Stimulated activated CD8-positive, alpha-beta memory T cell treated with anti-CD3 and anti-CD28 coated beads, Interleukin-2, amount 100 ng/mL, for 1 hour (primary cell): ENCODE measurements at places on chromosomes 6 and 20.

DNA sequence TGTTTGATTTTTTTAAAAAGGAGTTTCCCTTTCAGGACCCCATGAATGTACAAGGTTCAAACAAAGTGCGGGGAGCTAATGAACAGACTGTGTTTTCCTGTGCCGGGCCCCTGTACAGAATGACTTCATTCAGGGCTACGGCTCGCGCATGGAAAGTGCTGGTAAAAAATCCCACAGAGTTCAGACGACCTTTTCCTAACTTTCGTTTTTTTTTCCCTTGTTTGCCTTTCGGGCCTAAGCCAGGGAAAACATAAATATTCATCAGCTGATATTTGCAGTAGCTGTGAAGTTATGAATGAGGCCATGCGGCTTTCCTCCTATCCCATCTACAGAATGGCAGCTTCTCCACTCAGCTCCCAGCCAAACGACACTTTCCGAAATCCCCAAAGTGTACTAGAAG is 74.0 kb downstream of the HAO1 start:
- no peak for DNase-seq

DNA sequence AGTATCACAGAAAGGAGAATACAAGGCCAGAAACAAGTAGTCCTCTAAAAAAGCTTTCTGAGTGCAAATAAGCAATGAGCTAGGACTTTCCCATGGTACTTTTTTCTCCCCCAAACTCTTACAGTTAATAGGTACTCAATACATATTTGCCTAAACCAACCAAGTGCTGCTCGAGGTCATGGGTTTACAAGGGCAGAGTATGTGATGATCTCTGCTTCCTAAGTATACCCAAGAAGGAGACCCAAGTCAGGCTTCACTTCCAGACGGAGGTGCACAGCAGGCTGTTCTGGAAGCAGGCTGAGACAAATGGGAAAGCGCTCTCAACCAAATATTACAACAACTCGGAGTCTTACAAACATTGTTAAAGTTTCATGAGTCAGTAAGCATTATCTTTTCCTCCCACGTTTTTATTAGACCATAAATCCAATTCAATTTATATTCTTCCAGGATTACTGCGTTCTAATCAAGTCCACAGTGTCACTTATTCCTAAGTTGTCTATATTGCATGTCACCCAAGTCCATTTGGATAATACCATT is 8.1 kb downstream of the FYN start:
- DNase-seq = no peak

DNA sequence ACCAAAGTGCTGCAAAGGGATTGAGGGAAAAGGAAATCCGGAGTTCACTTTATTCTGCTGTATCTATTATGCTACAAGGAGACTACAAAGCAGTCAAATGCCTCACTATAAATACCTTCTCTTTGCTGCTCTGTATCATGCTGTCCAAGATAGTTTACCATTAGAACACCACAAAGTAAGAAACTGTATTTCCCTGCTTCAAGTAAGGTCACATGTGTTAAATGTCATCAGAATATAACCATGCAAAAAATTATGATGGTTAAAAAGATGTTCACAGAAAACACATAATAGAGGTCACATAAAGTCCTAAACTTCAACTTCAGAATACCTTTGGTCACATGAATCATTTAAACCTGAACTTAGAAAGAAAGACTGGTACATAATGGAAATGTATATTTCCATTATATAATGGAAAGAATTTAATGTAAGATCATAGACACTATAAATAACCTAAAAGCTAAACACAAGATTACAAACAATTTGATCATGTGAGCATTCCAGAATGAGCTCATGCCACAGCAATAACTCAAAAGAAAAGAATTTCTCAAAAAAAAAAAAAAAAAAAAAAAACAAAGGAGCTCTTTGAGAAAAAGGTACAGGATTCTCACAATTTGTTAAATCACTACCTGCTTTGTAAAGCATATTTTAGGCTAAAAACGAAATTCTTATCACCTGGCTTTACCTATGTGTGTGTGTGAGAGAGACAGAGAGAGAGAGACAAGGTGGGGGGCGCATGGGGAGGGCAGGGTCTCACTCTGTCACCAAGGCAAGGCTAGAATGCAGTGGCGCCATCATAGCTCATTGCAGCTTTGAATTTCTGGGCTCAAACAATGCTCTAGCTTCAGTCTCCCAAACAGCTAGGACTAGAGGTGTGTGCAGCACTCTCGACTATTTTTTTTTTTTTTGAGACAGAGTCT is 58.7 kb downstream of the KIF13A start:
- DNase-seq = no peak

DNA sequence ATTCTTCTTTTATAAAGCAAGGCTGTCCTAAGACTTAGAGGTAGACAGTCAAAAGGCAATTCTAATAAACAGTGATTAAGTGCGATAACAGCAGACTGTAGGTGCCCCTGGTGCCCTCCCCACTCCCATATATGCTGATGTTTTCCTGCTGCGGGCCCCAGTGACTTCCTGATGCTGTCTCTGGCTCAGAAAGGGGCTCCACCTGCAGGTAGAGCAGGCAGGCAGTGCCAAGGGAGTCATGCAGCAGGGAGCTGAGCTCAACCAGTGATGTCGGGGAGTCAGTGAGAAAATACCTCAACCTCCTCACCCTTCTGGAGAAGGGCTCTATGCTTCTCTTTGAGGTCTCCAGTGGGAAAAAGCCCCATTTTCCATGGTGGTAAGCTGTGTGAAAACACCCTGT is 126.7 kb upstream of the SSTR4 start:
- no peak for DNase-seq

DNA sequence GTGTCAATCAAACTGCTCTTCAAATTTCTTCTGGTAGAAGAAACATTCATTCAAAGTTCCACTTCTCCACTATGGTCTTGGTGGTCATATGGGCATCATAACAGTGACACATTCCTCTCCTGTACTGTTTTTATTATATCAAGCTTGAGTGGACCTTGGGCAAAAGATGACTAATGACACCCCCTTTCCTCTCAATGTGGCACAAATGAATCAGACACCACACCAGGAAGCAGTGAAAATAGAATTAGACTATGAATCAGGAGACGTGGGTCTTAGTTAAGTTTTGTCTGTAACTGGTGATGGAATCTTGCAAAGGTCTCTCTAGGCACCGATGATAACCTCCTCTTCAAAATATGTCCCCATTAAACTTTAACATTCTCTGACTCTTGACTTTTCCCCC is 9.0 kb upstream of the NRSN1 start:
- no peak for DNase-seq

GRCh38 chr6:71168233-71168765 is 120.3 kb upstream of the OGFRL1 start:
- DNase-seq = no peak

- DNase-seq = no peak
Measured at GRCh38 chr6:55456016-55456415, 123.0 kb downstream of the HMGCLL1 start.

- no peak for DNase-seq
Measured at GRCh38 chr20:23640018-23640601, 2.4 kb upstream of the CST3 start.

GRCh38 chr20:32780749-32781655 is 18.8 kb downstream of the DNMT3B start:
- no peak for DNase-seq

DNA sequence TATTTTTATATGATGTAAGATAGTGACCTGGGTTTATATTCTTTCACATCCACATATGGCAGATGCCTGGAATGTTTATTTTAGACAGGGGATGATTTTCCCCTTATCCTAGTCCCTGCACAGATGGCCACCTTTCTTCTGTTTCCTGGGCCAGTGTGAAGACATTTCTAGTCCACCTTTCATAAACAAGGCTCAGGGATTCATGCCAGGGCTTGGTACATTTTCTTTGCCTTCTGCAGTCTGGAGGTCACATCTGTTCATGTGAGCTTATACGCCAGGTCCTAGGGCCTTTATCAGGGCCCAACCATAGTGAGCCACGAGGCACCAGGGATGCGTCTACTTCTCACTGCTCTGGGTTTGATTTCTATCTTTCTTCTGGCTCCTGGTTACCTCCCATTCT is 38.0 kb upstream of the ERVFRD-1 start:
- no peak for DNase-seq

GRCh38 chr6:43837507-43837906 is 67.5 kb downstream of the VEGFA start:
- DNase-seq = no peak

GRCh38 chr20:1144401-1145172 is 26.2 kb downstream of the PSMF1 start:
- DNase-seq = no peak

DNA sequence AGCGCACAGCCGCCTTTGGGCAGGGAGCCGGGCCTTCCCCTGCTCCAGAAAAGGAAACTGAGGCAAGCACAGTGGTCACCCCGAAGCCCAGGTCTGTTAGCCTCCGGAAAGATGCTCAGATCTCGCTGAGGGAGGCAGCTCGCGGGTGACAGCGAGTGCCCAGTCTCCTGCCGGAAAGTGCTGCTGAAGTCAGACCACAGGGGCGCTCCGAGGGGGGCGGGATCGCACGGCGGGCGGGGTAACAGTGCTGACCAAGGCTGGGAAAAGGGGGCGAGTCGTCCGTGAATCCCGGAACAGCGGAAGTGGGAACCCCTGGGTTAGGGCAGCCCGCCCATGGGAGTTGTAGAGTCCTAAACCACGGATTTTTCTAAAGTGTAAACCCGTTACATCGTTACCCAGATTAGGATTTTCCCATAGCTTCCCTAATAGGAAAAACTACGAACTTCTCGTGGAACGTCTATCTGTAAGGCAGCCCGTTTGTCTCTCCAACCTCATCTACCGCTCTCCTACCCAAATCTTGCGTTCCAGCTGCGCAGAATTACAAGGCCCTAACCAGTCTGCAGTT is 504 bp downstream of the VPS16 start:
- no peak for DNase-seq

DNA sequence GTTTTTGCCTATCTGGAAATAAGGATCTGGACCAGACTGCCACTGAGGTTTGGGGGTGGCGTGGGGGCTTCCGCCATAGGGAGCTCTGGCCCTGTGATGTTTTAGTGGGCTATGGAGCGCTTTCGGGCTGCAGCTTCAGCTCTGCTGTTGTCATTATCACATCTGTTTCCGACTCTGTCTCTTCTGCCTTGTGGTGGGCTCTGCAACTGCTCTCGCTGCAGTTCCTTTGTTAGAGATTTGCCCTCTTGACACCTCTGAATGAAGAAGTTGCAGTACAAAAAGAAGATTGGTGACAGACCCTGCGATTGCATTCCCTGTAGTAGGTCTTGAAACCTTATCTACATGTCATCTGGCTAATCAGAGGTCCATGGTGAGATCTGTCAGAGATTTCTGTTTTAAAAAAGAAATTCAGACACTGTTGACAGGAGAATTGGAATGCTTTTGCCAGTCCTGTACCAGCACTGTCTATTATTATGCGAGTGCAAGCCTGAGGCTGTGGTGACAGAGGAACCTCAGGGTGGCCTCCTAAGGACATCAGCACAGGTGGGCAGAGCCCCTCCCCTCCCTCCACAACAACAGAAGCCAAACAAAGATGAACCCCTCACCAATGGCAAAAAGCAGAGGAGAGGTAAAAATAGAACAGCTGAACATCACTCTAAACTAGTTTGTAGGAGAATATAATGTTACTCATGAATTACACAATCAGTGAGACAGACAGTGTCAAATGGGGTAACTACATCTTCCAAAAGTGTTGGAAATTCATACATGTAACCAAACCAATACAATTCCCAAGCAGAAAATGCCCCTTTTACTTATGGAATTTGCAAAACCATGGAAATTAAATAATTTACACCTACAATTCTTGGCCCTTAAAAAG is 63.5 kb upstream of the DEFB112 start:
- DNase-seq = no peak

DNA sequence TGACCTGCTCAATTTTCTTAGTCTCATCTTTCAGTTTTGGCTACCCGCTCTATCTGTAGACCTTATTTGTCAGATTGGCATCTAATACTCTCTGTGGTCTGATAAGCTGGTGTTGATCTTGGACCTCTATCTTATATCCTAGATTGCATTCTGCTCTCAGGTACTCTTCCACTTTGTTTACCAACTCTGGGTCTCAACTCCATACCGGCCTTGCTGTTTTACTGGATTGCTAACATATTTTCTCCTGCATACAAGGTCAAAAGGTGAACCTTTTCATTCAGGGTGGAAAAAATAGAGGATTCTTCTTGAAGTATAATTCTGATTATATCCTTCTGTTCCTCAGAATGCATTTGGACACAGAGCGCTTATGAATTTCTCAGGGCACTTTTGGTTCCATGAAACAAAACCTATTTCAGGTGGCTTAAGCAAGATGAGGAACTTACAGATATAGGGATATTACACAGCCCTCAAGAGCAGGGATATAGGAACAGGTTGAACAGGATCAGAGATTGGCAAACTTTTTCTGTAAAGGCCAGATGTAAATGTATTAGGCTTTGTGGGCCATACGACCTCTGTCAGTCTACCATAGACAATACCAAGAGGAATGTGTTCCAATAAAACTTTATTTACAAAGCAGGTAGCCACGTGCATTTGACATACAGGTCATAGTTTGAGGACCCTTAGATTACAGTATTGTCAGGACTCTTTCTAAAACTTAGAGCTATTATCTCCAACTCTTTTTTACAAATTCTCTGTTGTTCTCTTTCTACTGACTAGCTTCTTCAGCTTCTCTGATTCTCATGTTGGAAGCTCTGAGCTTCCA is 2.5 kb upstream of the SH3BGRL2 start:
- DNase-seq = no peak

- DNase-seq = peak; percentile 34
Measured at GRCh38 chr6:44237021-44237812, 9.7 kb upstream of the HSP90AB1 start.

- no peak for DNase-seq
Measured at GRCh38 chr20:39108746-39109145, 146.6 kb downstream of the DHX35 start.

GRCh38 chr6:122790423-122791309 is 1.6 kb downstream of the SMPDL3A start:
- DNase-seq = no peak

- DNase-seq = no peak
Measured at GRCh38 chr6:157954150-157955117, 27.2 kb upstream of the SYNJ2 start.

GRCh38 chr20:13984211-13984610 is 6.2 kb downstream of the SEL1L2 start:
- DNase-seq = no peak

- no peak for DNase-seq
Measured at GRCh38 chr20:49379338-49379737, 101.5 kb upstream of the ZNFX1 start.

DNA sequence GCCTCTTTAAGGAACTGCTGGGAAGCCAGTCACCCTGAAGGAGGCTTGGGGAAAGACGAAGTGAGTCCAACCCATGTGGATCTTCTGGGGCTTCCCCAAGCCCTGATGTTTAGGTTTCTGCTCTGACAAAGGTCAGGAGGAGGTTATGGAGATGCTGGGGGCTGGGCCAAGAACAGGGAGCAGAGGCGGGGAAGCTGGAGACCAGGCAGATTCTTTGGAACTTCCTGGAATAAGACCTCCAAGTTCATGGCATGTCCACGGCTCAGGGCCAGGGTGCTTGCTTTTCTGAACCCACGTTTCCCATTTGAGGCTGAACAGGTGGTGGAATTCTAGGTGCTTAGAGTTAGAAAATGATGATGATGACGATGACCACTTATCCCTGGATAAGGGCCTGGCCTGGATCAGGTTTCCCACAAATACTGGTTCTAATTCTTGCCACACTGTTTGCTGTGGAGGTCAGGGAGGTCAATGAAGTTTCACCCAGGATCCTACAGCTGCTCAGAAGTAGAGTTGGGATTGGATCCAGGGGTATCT is 30.0 kb upstream of the TGM2 start:
- DNase-seq = no peak

- DNase-seq = no peak
Measured at GRCh38 chr6:51960419-51960818, 127.0 kb downstream of the PKHD1 start.
